ENCODE measurements at places on chromosomes 6 and 20.

GRCh38 chr6:16007146-16007545 lies 121.7 kb upstream of the MYLIP start:
- no peak for DNase-seq

- no peak for DNase-seq
Measured at GRCh38 chr20:24871480-24872213, 77.4 kb upstream of the CST7 start.

- no peak for DNase-seq
Measured at GRCh38 chr6:11718463-11718862, 60.1 kb downstream of the ADTRP start.

DNA sequence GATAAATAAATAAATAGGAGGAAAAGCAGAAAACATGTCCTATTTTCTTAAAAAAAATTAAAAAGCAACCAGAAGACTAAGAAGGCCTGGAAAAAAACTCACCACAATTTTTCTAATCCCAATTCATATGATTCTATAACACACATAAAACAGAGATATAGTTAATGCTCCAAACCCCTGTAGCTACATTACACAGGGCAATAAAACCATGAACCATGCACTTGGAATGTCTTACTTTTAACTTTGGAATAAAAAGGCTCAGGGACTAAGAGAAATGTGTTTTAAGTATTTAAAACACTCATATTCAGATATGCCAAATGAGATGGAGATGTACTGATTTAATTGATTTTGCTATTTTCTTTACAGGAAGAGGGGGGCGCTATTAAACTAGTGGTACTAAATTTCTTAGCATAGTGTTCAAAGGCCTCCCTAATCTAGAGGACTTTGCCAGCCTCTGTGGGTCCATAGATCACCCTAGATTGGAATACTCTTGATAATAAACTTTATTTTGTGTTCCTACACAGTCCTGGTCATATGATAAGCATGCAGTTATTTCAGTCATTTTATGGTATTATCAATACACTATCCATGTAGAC lies 30.3 kb upstream of the GCM1 start:
- DNase-seq = no peak

DNA sequence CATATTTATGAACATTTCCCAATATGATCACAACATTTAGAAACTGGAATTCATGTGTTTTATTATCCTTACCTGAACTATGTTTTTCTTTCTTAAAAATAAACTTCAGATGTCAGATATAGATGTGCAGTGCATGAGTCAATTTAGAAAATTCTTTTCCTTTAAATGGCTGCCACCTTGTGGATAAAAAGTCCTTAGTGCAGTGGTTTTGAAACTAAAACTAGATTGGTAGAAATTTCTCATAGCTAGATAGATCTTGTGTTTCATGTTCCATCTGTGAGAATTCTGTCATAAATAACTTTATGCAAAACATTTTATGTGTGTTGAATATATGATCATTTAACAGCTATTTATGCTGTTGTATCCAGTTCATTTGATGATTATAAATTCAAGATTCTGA lies 134.9 kb downstream of the KLHL32 start:
- DNase-seq = peak; percentile 16

DNA sequence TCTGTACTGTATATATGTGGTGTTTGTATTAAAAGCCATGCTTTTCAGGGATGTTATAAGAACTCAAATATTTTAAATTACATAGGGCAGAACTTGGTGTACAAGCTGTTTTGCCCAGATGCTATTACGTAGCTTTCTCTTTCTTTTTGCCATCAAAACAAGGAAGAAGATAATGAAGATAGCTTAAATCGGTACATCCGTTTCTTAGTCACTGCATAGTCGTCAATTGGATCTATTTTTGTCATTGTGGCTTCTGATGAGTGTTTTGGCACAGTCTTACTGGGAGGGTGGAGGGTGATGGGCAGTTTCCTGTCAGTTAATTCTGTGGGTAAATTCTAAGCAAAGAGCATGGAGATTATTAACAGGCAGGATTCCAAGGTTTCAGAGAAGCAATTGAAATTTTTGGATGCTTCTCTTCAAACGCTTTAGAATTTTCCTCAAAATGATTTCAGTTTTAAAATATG lies 649.1 kb upstream of the GJE1 start:
- peak; percentile 57 for DNase-seq

GRCh38 chr20:39094391-39094790 lies 132.2 kb downstream of the DHX35 start:
- DNase-seq = no peak

- DNase-seq = no peak
Measured at GRCh38 chr6:2197177-2197671, 48.2 kb downstream of the GMDS start.

- no peak for DNase-seq
Measured at GRCh38 chr20:62201173-62202082, 18.6 kb downstream of the MTG2 start.

DNA sequence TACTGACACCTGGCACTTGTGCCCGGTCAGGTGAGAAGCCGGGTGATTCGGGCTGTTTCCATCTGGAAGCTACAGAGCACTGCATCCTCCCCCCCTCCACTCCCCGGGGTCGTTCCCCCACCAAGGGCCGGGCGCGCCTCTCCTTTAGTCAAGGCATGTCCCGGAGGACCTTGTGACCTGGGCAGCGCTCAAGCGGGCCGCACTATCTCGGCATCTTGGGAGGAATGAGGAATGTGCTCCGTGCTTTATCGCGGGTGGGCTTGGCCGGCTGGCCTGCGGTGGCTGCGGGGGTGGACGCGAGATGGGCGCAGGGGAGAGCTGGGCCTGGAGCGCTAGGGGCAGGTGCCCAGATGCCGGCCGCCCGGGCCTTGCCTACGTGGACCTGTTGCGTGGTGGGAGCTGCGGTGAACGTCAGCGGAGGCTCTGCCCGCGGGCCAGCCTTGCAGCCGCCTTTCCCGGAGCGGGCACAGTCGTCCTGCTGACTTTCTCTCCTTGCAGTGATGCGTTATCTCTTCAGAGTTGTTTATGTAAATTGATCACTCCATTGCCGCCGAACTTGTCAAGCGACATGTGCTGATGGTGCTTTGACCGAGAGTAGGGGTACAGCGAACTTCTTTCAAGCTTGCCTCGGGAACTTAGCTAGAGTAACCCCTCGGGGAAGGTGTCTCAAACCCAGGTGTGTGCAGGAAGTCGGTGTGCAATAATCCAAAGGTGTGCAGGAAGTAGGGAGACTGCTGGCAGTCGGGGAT lies 1.1 kb downstream of the LRRC1 start:
- no peak for DNase-seq

DNA sequence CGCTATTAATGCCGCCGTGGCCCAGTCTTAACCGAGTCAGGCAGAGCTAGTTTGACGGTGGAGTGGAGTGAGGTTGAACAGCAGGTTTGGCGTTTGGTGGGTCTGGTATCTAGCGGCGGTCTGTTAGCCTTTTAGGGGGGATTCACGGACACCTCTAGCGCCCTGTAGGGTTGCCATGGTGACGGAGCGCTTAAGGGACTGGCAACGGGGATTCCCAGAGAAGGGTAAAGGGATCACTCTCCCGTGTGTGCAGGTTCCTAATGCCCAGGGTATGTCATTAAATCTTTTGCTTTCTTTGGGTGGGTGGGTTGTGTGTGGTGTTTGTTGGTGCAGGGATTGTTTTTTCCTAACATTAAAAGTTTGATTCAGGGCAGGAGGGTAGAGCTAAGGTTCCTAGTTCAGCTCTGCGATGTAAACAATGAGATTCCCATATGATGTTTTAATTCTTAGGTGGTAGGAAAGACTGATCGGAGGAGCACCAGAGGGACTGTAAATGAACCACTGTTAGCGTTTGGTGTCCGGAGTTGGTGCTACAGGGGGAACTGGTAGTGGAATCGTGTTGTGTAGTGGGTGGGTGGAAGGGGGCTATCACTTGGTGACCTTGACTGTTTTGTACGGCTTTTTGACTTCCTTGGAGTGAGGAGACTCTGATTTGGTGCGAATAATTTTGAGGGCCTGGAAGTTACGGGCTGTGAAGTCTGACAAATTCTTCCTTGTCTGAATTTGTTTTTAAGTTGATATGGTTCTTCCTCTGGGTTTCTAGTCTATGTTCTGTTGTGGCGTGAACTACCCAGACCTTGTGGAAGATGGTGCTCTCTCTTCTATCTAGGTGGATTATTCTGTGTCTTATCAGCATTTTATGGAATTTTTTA lies 5.0 kb downstream of the BRD2 start:
- no peak for DNase-seq
